ENCODE measurements at places on chromosomes 6 and 20.

DNA sequence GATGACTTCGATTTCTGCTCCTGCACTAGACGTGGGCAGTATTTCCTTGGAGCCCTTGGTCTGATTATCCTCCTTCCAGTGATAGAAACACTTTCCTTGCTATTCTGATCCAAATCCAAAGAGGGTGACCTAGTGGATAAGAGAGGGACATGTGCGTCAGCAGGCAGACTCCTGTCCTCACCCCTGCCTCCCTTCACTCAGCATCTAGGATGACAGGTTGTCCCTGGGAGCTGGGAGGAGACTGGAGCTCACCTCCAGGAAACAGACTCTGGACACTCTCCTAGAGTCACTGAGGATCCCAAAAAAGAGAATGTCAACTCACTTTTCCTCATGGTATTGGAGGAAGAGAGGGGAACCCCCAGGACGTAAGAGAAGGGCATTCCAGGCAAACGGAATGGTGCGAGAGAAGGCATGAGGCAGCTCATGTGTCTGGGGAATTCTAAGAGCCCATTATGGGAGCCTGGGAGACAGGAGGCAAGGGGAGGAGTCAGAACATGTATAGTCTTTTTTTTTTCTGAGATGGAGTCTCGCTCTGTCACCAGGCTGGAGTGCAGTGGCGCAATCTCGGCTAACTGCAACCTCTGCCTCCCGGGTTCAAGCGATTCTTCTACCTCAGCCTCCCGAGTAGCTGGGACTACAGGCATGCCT is 2.2 kb downstream of the C20orf173 start:
- DNase-seq: no peak

DNA sequence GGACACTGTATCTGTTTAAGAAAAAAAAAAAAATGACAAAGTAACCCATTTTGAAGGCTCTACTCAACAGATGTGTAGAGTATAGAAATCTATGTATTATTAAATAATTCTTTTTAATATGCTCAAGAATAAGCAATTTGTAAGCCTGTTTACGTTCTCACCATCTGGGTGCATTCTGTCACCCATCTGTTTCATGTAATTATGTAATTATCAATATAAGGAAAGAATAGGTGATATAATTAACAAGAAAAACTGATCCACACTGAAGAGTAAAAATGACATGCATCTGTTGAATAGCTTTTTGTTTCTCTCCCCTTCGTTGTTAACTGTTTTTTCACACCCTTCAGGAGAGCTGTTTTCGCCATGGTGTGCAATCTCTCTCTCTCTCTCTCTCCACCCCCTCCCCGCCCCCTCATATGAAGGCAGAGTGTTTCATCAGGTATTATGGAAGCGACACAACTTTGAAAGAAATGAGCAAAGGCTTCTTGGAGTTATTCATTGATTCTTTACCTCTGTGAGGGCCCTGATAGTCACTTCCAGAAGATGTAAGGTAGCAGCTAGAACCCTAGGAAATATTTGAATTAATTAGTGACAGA is 154.3 kb upstream of the INSM1 start:
- DNase-seq: peak; percentile 29

DNA sequence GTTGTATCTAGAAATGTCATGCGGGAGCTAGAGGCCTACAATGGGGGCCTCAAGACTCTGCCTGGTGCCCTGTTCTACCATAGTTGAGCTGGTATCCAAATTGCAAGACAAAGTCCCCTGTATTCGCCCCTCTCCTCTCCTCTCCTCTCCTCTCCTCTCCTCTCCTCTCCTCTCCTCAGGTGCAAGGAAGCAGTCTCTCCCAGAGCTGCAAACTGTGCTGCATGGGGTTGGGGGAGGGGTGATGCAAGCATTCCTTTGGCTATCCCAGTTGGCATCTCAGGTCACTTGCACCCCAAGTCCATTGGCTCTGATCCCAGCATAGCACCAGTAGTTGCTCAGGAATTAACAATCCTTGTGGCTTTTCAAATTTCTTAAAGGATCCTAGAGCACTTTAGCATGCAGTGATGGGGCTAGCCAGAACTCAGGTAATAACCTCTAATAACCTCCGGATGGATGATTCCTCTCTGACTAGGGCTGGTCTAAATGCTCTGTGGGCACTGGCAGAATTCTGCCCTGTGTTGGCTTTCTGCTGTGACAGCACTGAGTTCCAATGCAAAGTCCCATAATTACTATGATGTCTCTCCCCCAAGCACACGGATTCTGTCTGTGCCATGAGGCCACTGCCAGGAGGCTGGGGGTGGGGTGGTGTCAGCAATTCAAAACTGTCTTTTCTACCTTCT is 35.3 kb downstream of the TAF11 start:
- DNase-seq: no peak

DNA sequence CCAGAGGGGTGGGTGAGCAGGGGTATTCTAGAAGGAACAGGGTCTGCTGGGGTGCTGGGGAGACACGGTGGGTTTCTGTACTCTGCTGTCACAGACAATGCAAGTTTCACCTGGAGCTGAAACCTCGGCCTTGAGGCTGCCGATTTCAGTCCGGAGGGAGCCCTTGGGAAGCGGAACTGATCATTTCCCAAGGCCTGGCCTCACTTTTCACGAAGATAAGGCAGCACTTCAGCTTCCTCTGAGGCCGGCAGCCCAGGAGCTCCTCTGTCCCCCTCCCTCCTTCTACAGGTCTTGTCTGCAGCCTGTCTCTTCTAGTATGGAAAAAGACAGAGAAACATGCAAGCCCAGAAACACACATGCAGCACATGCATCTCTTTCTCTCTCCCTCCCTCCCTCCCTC is 242.1 kb downstream of the CDC5L start:
- DNase-seq: no peak

- no peak for DNase-seq
These were observed 151.4 kb downstream of the INSM1 start for GRCh38 chr20:20519269-20519668.

DNA sequence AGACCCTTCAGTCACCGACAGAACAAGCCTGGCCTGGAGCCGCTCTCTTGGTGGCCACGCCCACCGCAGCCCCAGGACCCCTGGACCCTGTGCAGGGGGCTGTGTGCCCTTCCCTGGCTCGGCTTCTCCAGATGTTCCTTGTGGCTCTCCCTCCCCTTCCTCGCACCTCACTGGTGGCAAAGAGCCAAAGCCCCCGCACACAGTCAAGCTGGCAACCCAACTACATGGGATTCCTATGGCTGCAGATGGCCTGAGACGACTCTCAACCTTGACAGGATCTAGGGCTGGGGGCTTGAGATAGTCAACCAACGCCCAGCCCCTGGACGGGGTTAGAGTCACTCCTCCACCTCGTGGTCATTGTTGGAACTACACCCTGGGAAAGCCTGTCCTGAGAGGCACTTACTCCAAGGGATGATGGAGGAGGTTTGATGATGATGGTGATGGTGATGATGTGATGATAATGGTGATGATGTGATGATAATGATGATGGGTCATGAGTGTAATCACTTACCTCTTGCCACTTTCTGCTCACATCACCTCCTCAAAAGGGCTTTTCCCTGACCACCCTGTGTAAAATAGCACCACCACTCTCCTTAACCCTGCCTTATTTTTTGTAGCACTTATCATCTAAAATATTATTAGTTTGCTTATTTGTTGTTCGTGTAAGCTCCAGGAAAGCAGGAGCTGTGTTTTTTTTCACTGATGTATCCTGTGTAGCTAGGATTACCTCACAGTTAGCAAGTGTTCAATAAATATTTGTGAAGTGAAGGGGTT is 278.4 kb downstream of the LRFN2 start:
- peak; percentile 47 for DNase-seq

DNA sequence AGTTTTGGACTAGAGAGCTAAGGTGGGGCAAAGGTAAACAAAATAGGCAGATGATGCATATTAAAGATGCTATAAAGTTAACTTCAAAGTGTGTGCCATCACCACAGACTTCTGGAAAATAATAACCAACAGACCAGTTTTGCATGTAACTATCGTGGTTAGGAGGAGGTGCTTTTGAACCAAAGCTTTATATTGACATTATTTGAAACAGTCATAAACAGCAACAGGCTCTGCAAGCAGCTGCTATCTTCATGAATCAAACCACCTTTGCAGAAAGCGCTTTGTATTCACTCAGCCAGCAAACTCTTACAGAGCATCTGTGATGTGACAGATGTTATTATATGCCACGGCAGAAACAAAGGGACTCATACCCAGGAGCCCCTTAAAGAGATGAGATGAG is 81.9 kb downstream of the CRYBG1 start:
- DNase-seq: no peak

DNA sequence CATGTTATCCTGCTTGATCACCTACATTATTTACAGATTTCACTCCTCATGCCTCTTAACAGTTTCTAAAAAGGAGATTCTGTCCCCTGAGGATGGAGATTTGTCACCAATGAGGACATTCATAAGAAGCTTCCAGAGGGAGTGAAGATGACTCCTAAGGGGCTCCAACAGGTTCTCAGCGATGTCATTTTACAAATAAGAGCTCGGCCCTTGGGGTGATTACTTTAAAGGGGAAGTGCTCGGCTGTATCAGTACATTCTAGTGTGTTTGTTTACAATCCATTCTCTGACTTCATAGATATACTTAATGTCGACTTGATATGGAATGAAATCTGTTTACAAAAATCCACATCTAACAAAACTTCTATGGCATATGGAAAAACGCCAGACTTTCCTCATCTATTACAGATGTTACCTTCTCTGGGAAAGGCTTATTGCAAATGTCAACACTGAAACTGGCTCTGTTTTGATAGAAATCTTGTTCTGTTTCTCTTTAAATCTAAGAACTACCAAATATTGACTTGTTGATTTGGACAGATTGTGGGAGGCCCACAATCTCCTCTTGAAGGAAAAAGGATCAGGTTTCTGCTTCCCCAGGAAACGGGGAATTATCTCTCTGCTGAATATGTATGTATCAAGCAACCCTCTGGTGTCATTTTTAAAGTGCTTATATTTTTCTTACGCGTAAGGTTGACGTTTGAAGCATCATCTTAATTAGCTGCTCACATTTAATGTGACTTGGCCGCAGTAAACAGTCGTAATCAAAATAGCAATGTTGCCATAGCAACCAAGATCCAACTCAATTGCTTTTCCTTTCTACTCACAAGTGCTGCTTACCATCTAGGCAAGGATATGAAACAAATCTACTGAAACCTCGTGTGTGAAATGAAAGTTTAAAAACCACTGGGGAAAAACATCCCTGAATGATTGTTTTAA is 95.7 kb downstream of the SHLD1 start:
- DNase-seq: no peak

- DNase-seq: no peak
These were observed 383.5 kb downstream of the C6orf118 start for GRCh38 chr6:164925681-164926530.

GRCh38 chr20:20231528-20232298 is 136.2 kb upstream of the INSM1 start:
- DNase-seq: no peak

GRCh38 chr6:16982807-16983206 is 119.0 kb upstream of the STMND1 start:
- DNase-seq: no peak

GRCh38 chr6:8743170-8743745 is 307.9 kb upstream of the SLC35B3 start:
- peak; percentile 41 for DNase-seq

- DNase-seq: no peak
These were observed 37.4 kb upstream of the JAG1 start for GRCh38 chr20:10710991-10711775.

- DNase-seq: peak; percentile 71
These were observed at the start of gene METTL24 for GRCh38 chr6:110357664-110358552. METTL24 (minus strand) TSS chr6:110358349; CDS start chr6:110358272, 77 bp downstream.

DNA sequence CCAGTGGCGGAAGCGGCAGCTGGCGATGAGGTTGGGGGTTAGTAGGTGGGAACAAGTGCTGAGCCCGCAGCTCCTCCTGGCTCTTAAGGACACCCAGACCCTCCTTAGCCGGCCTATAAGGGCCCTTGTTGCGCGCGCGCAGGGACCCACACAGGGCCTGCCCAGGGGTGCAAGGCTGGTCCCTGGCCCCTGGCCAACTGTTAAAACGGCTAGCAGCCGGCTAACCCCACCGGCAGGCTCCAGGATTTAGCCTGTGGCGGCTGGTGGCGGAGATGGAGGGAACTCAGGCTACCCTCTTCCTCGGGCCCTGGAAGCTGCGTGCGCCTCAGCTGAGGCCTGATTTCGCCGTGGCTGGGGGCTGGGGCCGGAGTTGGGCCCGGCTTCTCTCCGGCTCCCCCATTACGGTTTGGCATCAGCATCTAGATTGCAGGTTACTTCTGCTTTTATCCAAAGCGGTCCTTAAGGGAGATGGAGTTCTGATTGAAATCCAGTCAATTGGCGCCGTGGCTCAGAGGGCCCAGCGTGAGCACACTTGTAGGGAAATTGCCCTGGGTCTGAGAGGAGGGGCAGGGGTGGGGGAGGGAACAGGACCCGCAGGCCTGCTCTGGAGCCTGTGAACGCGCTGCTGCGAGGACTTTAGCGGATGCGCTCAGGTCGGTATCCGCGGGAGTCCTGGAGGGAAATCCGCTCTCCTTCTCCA is 36.9 kb upstream of the CCDC167 start:
- no peak for DNase-seq

DNA sequence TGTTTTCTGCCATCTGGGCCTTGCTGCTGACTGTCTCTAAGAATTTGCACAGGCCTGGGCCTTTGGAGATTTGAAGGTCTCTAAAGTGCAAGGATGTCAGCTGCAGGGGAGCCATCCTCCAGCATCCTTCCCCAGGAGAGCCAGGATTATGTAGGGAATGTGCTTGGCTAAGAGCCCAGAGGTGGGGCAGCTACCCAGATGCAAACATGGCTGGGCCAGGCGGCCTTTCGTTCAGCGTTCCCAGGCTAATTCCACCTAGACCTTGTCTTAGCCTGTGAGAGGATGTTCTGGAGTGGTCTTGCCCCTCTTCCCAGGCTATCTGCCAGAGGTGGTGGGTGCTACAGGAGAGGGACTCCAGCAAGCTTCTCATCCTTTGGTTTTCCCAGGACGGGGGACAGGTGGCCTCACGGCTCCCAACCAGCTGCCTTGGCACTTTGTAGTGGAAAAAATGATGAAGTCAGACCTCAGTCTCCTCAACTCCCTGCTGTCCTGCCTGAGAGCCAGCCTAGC is 7.7 kb upstream of the PTGIS start:
- no peak for DNase-seq

- no peak for DNase-seq
These were observed 12.4 kb downstream of the B4GALT5 start for GRCh38 chr20:49701241-49701790.

GRCh38 chr20:19492687-19493336 is 265.2 kb upstream of the RIN2 start:
- no peak for DNase-seq

- DNase-seq: peak; percentile 31
These were observed 474 bp downstream of the RBM38 start for GRCh38 chr20:57391439-57392301.

- no peak for DNase-seq
These were observed 66.7 kb upstream of the ZNF217 start for GRCh38 chr20:53660078-53660909.

DNA sequence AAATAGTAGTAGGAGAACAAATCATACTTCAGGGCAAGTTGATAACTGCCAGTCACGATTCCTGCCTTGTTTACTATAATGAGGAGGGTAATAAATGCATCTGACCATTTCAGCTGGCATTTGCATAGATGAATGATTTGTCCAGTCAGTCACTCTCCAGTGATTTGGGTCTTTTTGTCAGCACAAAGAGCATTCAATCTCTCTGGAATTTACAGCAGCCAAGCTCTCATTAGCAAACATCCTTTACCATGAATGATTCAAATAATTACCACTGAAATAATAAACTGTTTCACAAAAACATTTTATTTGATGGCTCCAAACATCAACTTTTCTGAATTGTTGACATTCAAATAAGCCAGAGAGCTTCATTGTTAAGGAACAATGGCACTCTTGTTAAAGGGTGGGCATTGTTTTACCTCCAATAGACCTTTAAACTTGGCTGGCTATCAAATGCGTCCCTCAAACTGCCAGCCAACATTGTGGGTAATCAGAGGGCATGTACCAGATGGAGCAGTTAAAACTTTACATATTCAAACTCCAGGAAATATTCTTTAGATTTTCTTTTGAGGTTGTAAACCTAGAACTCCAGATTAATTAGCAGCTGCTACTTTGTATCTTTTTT is 30.0 kb upstream of the FBXL4 start:
- peak; percentile 83 for DNase-seq
